ENCODE measurements at places on chromosomes 11 and 22.

DNA sequence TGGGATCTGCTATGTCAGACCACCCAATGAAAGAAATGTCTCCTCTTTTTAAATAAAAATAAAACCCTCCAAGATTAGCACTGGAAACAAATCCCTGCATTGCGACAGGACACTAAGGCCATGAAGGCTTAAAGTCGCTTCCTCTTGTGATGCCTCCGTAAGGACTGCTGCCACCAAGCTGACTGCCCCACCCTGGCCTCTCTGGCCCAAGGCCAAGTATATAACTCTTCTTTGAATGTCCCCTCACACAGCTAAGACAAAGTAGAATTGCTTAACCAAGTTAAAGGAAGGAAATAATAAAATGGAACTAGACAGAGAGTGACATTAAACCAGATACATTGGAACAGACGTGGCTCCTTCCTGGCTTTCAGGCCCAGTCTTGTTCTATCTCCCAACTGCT, 7.5 kb upstream of the NRGN start:
- peak; percentile 40 for DNase-seq

GRCh38 chr11:67400942-67401494, 640 bp downstream of the PPP1CA start:
- DNase-seq = no peak

GRCh38 chr11:66420671-66421476, at the start of gene NPAS4:
TSS of gene NPAS4 (plus strand) at chr11:66421035. CDS start at chr11:66421180, 145 bp downstream.
- DNase-seq = no peak

DNA sequence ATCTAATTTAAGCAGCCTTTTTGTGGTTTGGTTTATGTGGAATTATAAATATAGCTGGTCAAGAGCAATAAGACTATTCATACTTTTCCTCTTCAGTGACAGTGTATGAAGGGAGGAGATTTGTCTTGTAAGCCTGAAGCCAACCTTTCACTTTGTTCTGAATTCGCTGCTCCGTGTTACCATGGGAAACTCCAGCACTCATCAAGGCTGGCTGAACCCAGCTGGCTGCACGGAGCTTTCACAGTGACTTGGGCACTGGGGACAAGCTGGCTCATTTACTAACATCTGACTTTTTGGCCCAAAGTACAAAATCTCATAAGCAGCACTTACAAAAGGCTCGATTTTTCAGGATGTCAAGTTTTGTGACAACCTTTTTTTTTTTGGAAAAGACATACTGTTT, 120.4 kb upstream of the GRIA4 start:
- DNase-seq = no peak

GRCh38 chr11:92758241-92758780, 211.1 kb upstream of the MTNR1B start:
- no peak for DNase-seq

- no peak for DNase-seq
These were observed 2.9 kb downstream of the LGALS12 start for GRCh38 chr11:63508745-63509144.

- no peak for DNase-seq
These were observed 5.9 kb downstream of the RHOG start for GRCh38 chr11:3834664-3835461.

- DNase-seq = peak; percentile 83
These were observed at the start of gene EHBP1L1 for GRCh38 chr11:65575568-65576231. TSS of gene EHBP1L1 (plus strand) at chr11:65576053. CDS start at chr11:65576303, 250 bp downstream.

DNA sequence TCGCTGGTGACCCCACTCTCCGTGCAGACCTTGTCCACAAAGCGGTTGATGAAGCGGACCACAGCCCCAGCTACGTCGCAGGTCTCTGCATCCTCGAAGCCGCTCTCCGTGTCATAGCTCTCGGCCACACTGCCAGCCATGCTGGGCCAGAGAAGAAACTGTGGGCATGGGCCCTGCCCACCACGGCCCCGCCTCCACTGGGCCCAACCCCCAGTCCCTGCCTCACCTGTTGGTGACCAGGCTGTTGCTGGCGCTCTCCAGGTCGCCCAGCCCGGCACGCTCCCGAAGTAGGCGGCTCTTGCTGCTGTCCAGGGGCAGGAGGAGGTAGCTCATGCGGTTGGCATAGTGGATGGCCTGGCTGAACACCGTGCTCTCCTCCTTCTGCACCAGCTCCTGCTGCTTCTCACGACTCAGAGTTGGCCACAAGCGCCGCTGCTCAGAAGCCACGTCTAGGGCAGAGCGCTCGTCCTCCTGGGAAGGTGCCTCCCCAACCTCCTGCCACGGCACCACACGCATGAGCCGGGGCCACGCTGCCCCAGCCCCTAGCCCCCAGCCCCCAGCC, 12.8 kb downstream of the SBF1 start:
- DNase-seq = no peak

DNA sequence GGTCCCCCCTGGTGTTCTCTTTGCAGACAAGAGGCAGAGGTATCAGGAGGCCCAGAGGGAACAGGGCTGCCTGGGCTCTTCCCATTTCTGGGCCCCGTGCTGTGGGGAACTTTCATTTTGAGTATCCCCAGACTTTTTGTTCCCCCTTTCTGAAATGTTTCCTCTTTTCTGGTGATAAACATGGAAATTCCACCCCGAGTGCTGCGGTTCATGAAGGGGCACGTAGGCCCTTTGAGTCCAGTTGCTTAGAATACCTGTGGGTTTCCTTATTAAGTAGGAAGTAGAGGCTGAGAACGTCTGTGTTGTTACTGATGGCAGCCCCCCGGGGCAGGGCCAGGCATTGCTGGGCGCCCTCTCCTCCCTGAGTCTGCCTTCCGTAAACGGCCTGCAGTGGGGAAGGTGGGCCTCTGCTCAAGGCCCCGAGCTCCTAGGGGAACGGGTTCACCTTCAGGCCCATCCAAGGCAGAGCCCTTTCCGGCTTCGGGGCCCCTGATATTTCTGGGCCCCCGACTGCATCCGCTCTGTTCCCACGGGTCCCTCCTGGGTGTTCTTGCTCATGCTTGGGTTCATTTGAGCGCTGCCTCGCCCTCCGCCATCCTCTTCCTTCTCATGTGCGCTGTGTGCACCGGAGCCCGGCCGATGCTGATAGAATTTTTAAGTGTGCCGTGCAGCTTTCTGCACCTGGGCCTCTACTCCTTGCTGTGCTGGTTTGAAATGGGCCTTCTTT, 12.0 kb downstream of the TBC1D22A start:
- no peak for DNase-seq

DNA sequence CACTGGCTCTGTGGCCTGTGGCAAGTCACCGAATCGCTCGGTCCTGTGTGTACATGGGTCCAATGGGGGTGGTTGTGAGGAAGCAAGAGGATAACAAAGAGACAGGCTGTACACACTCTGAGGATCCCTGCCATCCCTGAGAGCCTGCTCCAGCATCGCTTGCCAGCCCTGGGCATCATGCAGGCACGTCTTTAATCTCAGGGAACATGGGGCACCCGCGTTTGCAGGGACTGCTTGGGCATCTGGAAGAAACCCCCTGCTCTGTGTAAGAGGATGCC, 1.3 kb upstream of the C1QTNF5 start:
- DNase-seq = no peak

DNA sequence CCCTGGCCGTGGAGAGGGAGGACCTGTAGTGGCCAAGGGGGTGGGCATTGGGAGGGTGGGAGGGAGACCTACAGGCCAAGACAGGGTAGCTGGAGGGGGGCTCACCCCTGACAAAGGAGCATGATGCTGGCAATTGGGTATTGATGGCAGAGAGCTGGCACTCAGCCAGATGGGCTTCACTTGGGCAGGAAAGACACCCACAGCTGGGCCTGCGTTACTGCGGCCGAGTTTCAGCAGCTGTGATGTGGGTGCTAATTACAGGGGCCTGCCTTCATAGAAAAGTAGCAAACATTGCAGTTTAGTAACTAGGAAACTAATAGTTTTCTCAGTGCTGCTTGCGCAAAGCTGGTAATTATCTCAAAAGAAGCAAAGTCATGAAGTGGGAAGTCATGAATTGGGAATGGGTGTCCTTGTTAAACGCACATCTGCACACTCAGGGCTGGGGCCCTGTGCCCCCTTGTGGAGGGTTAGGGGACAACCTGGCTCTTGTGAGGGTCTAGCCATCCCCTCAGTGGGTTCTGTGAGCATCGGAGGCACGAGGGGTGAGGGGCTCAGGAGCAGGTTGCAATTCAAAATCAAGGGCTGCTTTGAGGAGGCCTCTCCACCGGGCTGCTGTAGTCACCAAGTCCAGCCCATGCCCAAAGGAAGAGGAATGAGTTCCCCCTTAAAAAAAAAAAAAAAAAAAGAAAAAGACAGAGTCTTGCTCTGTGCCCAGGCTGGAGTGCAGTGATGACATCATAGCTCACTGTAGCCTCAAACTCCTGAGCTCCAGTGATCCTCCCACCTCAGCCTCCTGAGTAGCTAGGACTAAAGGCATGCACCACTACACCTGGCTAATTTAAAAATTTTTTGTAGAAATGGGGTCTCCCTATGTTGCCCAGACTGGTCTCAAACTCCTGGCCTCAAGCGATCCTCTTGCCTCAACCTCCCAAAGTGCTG, 24.4 kb upstream of the TXNRD2 start:
- no peak for DNase-seq

- no peak for DNase-seq
These were observed 204.4 kb downstream of the TBC1D22A start for GRCh38 chr22:46966846-46967245.

- no peak for DNase-seq
These were observed 12.7 kb downstream of the SERPING1 start for GRCh38 chr11:57610170-57610569.

DNA sequence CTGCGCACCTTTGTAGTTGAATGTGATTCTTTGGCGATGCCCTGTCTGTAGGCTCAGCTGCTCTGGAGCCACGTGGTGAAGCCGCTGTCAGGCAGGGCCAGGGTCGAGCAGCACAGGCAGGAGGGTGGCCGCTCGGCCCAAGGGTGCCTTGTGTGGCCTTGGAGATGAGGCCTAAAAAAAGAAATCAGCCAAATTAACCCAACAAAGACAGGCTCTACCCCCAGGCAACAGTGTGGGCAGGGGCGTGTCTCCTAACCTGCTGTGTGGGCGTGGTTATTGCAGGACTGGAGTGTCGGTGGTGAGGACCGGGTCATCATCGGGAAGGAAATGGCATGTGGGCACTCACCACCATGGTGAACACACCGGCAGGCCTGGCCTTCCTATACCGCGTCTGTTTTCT, 34.3 kb downstream of the CTTN start:
- DNase-seq = no peak

GRCh38 chr22:37373451-37373850, 53.8 kb downstream of the ELFN2 start:
- no peak for DNase-seq

DNA sequence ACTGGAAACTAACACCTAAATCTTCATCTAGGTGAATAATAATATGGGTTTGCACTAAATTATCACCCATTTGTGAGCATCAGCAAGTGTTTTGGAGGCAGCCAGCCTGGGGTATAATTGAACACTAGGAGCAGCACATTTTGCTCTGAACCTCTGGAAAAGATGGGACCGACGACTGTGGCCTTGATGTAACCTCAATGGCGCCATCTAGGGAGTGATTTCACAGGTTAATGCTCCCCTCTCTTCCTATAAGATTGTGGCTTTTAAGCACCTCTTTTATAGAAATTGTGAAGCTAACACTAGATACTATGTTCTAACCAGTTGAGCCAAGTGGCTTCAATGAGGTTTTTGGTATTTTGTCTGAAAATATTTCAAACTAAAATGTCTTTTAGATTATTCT, 203.7 kb downstream of the NELL1 start:
- no peak for DNase-seq

Data from KG1 (cell line).